ENCODE measurements at places on chromosomes 1 and 21. TPM values are rescaled to one million over a fixed set of nuclear protein-coding genes. Genes with fewer than 3 reads are reported as not detected.
A peak's percentile ranks its signal among the peaks of the same experiment; 100 is the strongest.

DNA sequence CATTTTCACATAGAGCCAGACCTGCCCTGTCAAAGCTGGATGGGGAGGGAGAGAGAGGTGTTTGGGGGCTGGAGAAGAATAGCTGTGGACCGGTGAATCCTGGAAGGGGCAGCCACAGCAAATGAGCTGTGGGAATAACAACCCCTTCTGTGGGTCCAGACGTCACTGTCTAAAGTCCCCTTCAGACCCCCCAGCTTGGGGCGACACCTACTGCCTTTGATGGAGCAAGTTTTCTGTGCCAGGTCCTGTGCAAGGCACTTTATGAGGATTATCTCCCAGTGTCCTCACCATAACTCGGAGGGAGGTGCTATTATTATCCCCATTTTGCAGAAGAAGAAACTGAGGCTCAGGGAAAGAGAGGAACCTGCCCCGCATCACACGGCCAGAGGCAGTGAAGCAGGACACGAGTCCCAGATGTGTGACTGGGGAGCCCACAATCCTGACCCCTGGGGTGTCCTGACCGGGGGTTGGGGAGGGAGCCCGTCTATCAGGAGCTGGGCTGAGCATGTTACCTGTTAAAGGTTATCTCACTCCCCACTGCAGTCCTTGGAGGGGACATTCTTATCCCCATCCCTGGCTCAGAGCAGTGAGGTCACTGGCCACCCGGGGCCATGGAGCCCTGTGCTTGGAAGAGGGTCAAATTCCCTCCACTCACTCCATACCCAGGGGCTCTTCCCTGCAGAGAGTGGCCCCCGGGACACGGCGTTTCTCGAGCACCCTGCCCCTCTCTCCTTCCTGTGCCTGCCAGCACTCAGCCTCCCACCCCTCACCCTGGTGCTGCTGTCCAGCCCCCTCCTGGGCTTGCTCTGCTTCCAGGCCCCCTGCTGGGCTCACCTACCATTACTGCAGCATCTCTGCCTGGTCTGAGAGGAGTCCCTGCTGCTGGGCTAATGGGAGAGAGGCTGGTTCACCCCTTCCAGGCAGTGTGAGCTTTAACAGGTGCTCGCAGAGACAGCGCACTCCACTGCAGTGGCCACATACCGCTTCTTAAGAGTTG is 132.9 kb downstream of the PTPRU start:
- no peaks in the 10 kb centered on the region for H3K36me3 ChIP-seq
- peak; percentile 20 for DNase-seq

- H3K27ac ChIP-seq = no peak overlapping the region
- no peaks in the 10 kb centered on the region for H3K36me3 ChIP-seq
- H3K27me3 ChIP-seq = no peaks in the 10 kb centered on the region
- DNase-seq = no peak
- no peaks in the 10 kb centered on the region for H3K4me1 ChIP-seq
Observed at GRCh38 chr1:174218983-174219382, 59.7 kb downstream of the RABGAP1L start.

GRCh38 chr1:58964880-58965279 is 181.0 kb upstream of the JUN start:
- no peak overlapping the region for H3K4me3 ChIP-seq
- DNase-seq = no peak
- no peaks in the 10 kb centered on the region for H3K36me3 ChIP-seq

- H3K36me3 ChIP-seq = peaks cover 6% of the 10 kb centered on the region
- H3K27me3 ChIP-seq = no peaks in the 10 kb centered on the region
- H3K4me3 ChIP-seq = no peak overlapping the region
Observed at GRCh38 chr1:178278916-178279686, 185.2 kb downstream of the RASAL2 start.

DNA sequence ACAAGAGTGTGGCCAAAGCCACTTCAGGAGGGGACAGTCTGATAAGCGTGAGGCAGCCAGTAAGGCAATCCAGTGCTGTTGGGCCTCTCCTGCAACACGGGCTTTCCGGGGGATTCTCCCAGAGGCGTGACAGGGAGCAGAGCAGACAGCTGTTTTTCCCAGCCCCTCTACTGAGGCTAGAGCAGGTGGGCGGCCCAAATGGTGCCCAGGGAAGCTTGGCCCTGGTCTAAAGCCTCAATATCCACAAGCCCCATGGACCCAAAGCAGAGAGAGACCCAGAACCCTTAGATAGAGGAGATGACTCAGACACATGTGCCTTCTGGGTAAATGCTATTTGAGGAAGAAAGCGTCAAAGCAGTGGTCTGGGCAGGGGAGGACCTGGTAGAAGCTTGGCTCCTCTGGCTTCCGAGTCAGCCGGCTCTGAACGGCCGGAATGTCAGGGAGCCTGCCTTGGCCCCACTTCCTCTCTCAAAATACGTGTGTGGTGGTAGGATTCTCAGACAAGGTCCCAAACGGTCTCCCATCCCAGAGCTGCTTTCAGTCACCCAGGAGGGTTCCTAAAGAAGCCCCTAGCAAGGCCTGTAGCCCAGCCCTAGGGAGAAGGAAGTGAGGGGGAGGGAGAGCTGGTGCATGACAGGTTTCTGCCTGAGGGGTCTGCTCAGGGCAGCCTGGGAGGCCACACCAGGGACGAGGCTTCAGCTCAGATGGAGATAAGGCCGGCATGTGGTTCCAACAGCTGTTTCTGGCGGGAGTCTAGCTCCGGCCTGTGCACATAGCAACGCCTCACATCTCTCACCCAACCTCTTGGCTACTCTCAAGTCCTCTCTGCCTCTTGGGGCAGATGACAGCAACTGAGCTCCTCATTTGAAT is 28.8 kb downstream of the PIK3C2B start:
- DNase-seq = no peak
- H3K4me3 ChIP-seq = no peak overlapping the region
- H3K36me3 ChIP-seq = peaks cover 17% of the 10 kb centered on the region
- peaks cover 38% of the 10 kb centered on the region for H3K4me1 ChIP-seq

KIF2C gene
- 1.9 TPM for total RNA-seq

Data from sigmoid colon (tissue), 7 donors.